ENCODE measurements at places on chromosomes 7 and 10. TPM values are rescaled to one million over a fixed set of nuclear protein-coding genes. Genes with fewer than 3 reads are reported as not detected.

Gene PTPRZ1
- total RNA-seq, result 0.16 TPM

Gene TMEM270
- total RNA-seq, result not detected

Gene ADAM12
- 168 TPM for total RNA-seq

Gene TMEM72
- not detected for total RNA-seq

Gene LIPM
- total RNA-seq, result not detected

Gene COBL
- not detected for total RNA-seq

Gene SFMBT2
- under 0.01 TPM for total RNA-seq

Gene ASB10
- not detected for total RNA-seq

Gene LIPN
- not detected for total RNA-seq

Gene MUC3A
- not detected for total RNA-seq

Gene ABCB1
- 0.12 TPM for total RNA-seq

Gene CYP2W1
- total RNA-seq, result not detected

Gene GIMAP1
- not detected for total RNA-seq

Gene VDAC2
- 92.8 TPM for total RNA-seq

Gene MSS51
- total RNA-seq, result 2.9 TPM

Gene RBAK
- total RNA-seq, result 13.3 TPM

Gene ITPRID1
- total RNA-seq, result not detected

Gene OPALIN
- total RNA-seq, result not detected

Gene SLC26A3
- not detected for total RNA-seq

Gene NUTM2D
- total RNA-seq, result 2.3 TPM

Gene STEAP4
- total RNA-seq, result 1.8 TPM

Gene ERVW-1
- total RNA-seq, result not detected

Gene LRRC4
- total RNA-seq, result 0.12 TPM

Gene WASHC2A
- total RNA-seq, result 56.1 TPM

Gene RNF32
- total RNA-seq, result 1.8 TPM

Gene MACC1
- total RNA-seq, result 0.24 TPM

Gene HILPDA
- 15.4 TPM for total RNA-seq

Gene VAX1
- not detected for total RNA-seq

Gene EBLN1
- not detected for total RNA-seq

Gene MOGAT3
- total RNA-seq, result not detected

Gene GOLGA7B
- under 0.01 TPM for total RNA-seq

Gene TMEM196
- not detected for total RNA-seq

Gene FAM25G
- total RNA-seq, result not detected

Gene TMEM273
- not detected for total RNA-seq

Gene AMPH
- total RNA-seq, result 22.6 TPM

Gene FBXL13
- 0.73 TPM for total RNA-seq

Gene PTF1A
- not detected for total RNA-seq

Gene SPACDR
- not detected for total RNA-seq

Gene KBTBD2
- 44.0 TPM for total RNA-seq

Gene ZNF511
- 23.2 TPM for total RNA-seq

Gene CPA2
- total RNA-seq, result not detected

Gene SLC26A5
- total RNA-seq, result not detected

Gene TMEM139
- total RNA-seq, result not detected

Gene CACNA2D1
- total RNA-seq, result 34.0 TPM

Gene ZNF479
- total RNA-seq, result not detected

Gene SLC16A9
- total RNA-seq, result not detected

Gene BICC1
- 189 TPM for total RNA-seq

Gene LLCFC1
- not detected for total RNA-seq

Gene VWC2
- not detected for total RNA-seq

Gene TRIM50
- not detected for total RNA-seq

Gene NPFFR1
- total RNA-seq, result not detected

Gene TACC2
- 7.0 TPM for total RNA-seq

Gene FKBP6
- total RNA-seq, result not detected

Gene TMEM236
- total RNA-seq, result not detected

Gene ZCWPW1
- total RNA-seq, result 1.6 TPM

Gene ANKRD7
- total RNA-seq, result 3.1 TPM
